GM23248 (cell line): ENCODE measurements at places on chromosomes 5 and 9. TPM values are rescaled to one million over a fixed set of nuclear protein-coding genes. Genes with fewer than 3 reads are reported as not detected.
A peak's percentile ranks its signal among the peaks of the same experiment; 100 is the strongest.

- H3K27ac ChIP-seq = no peak overlapping the region
- DNase-seq = no peak
- H3K4me1 ChIP-seq = no peaks in the 10 kb centered on the region
- no peaks in the 10 kb centered on the region for H3K36me3 ChIP-seq
- H3K27me3 ChIP-seq = no peaks in the 10 kb centered on the region
Measured at GRCh38 chr5:142280066-142281007, 44.5 kb downstream of the SPRY4 start.

DNA sequence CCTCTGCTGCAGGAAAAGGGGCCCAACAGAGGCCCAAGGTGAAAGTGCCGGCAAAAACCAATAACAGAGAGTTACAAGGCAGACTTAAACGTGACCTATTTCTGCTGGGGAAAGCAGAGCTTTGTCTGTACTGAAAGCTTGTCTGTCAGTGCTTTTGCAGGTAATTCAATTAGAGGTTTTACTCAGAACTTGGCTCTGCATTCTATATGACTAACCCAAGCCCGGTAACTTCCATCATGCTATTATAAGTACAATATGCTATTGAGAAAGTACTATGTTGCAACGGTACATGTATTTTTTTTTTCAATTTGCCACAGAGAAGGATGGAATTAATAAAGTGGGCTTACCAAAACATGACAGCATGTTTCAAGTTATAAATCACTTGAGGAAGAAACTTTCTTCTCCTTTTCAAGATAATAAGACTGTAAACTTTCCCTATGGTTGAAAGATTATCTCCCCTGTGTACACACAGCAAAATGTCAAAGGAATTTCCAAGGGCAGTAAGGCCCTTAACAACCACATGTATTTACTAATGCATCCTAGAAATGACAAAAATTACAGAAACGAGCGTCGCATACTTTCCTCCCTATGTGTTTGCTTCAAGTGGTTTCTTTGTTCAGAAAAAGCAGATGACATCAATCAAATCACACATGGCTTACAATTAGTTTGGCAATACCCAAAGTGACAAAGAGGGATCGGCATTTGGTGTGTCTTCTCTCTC, 282.4 kb downstream of the EFNA5 start:
- peak; percentile 90 for DNase-seq
- no peaks in the 10 kb centered on the region for H3K36me3 ChIP-seq
- H3K4me3 ChIP-seq = peak overlapping the region; percentile 58
- peaks cover 16% of the 10 kb centered on the region for H3K27me3 ChIP-seq
- H3K4me1 ChIP-seq = peaks cover 29% of the 10 kb centered on the region

DNA sequence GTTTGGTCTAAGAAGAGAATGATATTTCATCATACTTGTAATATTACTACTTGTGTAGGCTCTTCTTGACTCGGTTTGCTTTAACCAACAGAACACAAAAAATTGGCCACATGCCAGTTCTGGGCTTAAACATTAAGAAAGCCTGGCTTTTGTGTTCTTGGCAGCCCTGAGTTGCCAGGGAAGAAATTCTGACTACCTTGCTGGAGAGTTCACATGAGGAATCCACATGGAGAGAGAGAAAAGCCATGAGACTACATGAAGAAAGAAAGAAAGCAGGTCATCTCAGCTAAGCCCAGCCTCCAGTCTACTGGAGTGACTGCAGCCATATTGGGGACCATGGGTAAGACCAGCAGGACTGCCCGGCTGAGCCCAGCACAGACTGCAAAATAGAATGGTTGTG, 524.8 kb downstream of the RAB3C start:
- no peak overlapping the region for H3K27ac ChIP-seq
- peak; percentile 17 for DNase-seq
- no peaks in the 10 kb centered on the region for H3K36me3 ChIP-seq
- H3K4me1 ChIP-seq = no peaks in the 10 kb centered on the region
- H3K4me3 ChIP-seq = no peak overlapping the region
- no peaks in the 10 kb centered on the region for H3K27me3 ChIP-seq

Gene PCDHB13
- 2.8 and 3.3 TPM in 2 replicates for total RNA-seq

DNA sequence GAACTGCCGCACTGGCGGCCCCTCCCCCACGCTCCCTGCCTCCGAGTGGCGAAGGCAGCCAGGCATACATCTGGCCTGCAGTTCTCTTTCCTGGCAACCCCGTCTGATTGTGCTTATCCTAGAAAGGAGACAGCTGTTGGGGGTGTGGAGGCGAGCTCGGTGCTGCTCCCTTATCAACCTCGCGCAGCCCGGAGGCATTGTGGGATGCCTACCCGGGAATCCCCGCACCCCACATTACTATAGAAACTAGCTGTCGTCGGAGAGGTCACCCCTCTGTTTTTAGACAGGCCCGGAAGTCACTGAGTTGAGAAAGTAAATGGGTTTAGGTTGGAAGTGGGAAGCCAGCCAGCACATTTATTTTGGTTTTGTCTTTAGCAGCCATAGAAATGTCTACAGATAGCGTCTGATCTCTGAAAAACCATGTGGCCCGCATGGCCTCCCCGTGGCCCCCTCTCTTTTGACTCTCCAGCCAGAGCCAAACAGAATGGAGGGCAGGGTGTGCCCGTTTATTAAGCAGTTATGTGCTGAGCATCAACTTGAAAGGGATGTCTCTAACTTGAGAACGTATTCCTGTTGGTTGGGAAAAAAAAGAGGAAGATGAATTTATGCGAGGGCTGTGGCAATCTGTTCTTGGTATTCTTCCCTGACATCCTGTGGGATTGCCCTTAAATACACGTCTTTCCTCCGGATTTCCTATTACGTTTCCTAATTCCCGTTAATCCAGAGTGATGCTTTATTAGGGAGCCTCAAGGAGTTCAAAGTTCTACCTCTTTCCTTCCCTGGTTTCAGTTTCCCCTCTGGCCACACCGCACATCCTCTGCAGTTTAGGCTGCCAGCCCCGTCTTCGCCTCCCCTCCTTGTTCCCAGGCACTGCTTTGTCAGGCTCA, 3.9 kb downstream of the STC2 start:
- H3K36me3 ChIP-seq = peaks cover 56% of the 10 kb centered on the region
- DNase-seq = peak; percentile 93
- peaks cover 40% of the 10 kb centered on the region for H3K4me1 ChIP-seq
- no peaks in the 10 kb centered on the region for H3K27me3 ChIP-seq

- H3K27me3 ChIP-seq = no peaks in the 10 kb centered on the region
- H3K36me3 ChIP-seq = 0 out of 2 replicates have a peak, but pooled peaks cover 6% of the 10 kb centered on the region
- DNase-seq = peak; percentile 82
- peaks cover 51% of the 10 kb centered on the region for H3K4me1 ChIP-seq
Measured at GRCh38 chr5:109866051-109866450, 176.3 kb downstream of the MAN2A1 start.

- no peak overlapping the region for H3K27ac ChIP-seq
- H3K4me1 ChIP-seq = peaks cover 22% of the 10 kb centered on the region
- peak; percentile 62 for DNase-seq
- H3K27me3 ChIP-seq = no peaks in the 10 kb centered on the region
- no peak overlapping the region for H3K4me3 ChIP-seq
Measured at GRCh38 chr5:106399391-106399790, 1271.3 kb downstream of the EFNA5 start.

- no peaks in the 10 kb centered on the region for H3K4me1 ChIP-seq
- DNase-seq = no peak
- H3K27me3 ChIP-seq = peaks cover 40% of the 10 kb centered on the region
- no peak overlapping the region for H3K4me3 ChIP-seq
Measured at GRCh38 chr9:126624479-126624826, 10.7 kb downstream of the LMX1B start.

DNA sequence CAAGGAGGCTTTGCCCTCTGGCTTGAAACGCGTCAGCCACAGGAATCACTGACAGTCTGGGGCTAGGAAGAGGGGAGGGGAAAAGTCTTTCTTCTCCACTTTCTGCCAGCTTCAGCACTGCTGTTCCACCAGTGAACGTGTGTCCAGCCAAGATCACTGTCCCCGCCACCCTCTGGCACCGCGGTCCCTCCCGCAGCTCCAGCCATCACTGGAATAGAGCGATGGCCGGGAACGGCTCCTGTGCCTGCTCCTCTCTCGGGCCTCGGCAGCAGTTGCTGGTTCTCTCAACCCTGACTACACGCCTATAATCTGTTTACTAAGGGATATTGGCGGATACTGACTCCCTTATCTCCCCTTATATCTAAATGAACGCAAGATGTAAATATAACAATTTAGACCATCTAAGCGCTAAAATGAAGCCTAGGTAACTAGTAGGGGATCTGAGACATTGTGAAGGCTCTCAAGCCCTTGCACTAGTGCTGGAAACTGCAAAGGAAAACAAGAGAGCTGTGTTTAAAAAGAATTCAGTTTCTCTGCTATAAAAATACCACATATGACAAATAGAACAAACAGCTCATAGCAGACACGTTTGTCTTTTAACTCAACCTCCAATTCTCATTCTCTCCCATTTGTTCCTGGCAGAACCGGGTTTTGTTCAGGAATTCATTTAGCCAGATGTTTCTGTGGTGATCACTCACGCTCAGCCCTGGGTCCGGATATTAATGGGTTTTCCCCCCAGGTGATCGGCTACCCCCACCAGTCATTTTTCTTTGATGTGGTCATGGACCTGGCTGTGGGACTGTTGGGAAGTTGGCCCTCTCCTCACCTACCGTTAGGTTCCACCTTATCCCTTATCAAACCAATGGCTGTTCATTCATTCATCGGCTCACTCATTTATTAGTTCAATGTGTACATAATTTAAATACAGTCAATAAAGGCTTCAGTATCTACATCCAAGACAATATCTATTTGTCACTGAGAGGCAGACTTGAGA, 149.8 kb downstream of the MED10 start:
- no peak for DNase-seq
- no peak overlapping the region for H3K27ac ChIP-seq
- H3K36me3 ChIP-seq = no peaks in the 10 kb centered on the region
- H3K4me1 ChIP-seq = no peaks in the 10 kb centered on the region
- H3K27me3 ChIP-seq = no peaks in the 10 kb centered on the region
